Stimulated activated CD8-positive, alpha-beta memory T cell treated with anti-CD3 and anti-CD28 coated beads, Interleukin-7, amount 100 ng/mL, for 1 hour (primary cell): ENCODE measurements at places on chromosomes 2 and 18.

GRCh38 chr2:218839430-218839829 is 7.8 kb upstream of the PRKAG3 start:
- DNase-seq = no peak

DNA sequence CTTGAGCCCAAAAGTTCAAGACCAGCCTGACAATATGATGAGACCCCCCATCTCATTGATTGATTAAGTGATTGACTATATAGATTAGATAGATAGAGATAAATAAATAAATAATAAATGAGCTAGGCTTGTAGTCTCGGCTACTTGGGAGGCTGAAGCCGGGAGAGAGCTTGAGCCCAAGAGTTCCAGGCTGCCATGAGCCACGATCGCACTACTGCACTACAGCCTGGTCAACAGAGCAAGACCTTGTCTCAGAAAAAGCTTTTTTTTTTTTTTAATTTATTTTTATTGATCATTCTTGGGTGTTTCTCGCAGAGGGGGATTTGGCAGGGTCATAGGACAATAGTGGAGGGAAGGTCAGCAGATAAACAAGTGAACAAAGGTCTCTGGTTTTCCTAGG is 12.4 kb downstream of the EIPR1 start:
- DNase-seq = no peak

DNA sequence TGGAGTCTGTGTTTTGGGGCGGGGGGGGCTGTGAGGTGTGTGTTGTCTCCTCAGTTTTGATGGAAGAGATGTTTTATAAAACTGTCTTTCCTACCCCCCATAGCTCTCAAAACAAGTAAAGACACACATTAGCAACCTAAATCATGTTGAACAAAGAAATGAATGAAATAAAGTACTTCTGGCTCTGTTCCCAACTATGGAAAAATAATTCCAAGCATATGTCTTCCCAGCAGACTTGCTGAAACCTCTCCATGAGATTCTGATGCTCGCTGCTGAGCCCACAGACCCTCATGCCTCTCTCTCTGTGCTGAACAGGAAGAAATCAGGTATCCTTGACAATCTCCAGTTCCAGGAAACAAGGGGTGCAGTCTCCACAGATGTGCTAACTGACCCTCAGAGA is 226.7 kb upstream of the KLHL29 start:
- no peak for DNase-seq

DNA sequence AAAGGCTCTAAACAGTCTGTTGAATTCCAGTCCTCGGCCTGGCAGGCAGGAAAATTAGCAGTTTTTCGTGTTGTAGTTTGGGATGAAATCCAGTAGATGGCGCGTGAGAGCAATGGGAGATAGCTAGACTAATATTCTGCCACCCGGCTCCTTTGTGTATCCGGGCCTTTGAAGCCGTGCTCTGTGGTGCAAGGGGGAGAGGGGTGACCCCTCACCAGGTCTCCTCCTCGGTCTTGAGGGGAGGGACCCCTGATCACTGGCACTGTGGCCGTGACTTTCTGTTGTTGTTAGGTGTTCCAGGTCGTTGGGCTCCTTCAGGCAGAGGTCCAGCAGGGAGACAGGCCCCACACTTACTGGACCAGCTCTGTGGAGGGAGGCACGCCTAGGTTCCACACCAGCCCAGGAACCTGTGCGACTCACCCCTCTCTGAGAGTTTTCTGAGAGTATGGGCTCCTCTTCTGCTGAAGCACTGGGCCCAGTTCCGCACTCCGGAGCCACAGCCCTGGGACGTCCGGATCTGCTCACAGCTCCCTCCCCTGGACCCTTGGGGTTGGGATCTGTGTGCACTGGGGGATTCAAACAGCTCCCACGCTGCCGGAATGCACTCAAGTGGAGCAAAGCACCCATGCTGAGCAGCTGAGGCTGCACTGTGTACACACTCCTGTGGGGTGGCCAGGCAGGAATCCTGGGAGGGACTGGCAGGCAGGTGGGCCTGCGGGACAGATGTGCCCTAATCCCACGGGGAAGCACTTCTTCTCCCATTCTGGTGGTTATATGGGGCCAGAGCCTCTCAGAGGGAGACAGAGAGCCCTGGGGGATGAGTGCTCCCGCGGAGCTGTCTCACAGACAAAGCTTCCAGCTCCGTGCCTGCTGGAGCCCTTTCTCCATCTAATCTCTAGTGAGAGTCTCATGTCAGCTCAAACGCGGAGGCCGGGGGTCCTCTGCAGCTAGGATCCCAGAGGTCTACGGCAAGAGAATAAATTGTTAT is 8.8 kb downstream of the GKN2 start:
- no peak for DNase-seq

DNA sequence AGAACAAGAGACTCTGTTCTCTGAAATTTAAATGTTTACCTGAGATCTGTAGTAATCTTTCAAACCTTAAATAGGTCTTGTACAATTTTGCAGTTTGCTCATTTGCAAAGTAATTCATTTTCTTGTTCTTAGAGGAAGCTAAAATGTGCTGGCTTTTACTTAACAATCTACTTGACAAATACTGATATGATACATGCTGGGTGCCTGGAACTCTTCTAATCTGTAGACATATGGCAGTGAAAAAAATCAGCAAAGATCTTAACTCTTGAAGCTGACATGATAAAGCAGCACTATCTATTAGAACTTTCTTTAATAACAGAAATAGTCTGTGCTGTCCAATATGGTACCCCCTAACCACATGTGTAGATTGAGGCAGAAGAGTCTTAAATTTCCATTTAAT is 1352.8 kb upstream of the SLC39A10 start:
- no peak for DNase-seq

DNA sequence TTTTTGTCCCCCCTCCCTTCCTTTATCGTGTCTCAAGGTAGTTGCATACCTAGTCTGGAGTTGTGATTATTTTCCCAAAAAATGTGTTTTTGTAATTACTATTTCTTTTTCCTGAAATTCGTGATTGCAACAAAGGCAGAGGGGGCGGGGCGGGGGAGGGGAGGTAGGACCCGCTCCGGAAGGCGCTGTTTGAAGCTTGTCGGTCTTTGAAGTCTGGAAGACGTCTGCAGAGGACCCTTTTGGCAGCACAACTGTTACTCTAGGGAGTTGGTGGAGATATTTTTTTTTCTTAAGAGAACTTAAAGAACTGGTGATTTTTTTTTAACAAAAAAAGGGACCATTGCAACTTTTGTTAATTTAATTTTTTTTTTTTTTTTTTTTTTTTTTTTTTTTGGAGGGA is 2.1 kb downstream of the SOX11 start:
- no peak for DNase-seq

DNA sequence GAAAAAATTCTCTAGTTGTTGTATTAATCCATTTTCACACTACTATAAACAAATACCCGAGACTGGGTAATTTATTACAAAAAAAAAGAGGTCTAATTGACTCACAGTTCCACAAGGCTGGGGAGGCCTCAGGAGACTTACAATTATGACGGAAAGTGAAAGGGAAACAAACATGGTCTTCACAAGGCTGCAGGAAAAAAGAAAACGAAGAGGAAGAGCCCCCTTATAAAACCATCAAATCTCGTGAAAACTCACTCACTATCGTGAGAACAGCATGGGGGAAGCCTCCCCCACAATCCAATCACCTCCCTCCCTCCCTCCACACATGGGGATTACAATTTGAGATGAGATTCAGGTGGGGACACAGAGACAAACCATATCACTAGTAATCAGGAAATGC is 61.7 kb upstream of the SPTBN1 start:
- DNase-seq = no peak

DNA sequence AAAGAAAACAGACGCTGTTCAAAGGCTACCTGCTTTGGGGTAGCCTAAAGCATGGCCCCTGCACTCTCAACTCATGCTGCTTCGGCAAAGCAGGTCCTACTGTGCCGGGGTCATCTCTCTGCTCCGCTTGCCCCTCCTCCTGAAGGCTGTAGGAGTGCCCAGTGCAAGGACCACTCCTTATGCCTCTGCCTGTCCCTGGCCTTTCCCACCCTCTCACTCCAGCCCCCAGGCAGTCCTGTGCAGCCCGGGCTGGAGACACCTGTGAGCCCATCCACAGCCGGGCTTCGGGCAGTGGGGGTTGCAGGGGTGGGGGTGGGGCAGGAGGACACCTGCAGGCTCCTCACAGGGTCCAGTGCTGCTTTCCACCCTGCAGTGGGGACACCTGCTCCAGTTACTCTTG is 69.1 kb downstream of the ACKR3 start:
- DNase-seq = no peak

- no peak for DNase-seq
These were observed 1.8 kb upstream of the SLC19A3 start for GRCh38 chr2:227719641-227720040.

DNA sequence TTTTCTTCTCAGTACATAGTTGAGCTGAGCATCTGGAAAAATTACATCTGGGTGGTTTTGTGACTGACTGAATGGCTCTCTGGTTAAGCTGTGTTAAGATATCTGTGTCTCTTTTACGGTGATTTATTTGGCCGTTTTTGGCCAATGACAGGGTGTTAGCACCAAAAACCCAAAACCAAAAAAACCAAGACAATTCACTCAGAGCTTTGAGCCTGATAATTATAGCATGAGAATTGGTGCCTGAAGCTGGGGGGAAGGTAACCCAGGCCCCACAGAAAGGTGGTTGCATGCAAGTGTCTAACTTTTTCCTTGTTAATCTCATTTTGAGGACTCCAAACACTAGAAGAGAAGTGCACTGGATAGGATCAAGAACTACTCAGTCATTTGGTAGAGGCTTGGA is 4.5 kb downstream of the CD28 start:
- DNase-seq = no peak

DNA sequence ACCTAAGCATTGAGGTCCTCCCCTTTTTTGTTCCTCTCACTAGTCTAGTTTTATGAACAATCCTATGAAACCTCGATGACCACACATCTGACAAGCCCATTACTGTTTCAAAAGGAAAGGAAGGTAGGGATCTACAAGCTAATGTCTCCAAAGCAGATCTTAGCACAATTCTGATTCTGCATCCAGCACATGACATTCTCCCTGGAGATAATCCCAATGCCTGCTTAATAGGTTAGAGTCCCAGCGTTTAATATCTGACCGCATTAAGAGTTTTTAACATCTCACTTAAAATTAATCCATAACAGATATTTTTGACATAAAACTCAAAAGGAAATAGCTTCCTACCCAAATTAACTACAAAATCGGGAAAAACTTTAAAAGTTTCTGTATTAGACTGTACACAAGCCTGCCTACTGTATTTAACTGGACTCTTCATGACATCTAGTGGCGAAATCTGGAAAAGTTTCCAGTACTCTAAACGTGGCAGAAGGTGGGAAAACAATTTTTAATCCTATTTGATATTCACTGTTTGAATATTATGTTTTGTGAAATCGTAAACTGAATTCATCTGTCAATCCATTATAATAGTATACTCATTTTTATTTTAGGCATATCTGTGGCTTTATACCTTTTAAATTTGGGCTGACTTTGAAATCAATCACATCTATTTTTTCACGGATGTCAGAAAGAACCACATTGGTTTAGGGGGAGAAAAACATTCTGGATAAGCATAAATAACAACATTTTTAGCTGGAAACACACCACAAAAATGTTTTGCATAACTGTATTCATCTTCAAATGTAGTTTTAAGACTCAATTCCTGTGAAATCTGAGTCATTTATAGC is 62.4 kb downstream of the TXNL1 start:
- no peak for DNase-seq

DNA sequence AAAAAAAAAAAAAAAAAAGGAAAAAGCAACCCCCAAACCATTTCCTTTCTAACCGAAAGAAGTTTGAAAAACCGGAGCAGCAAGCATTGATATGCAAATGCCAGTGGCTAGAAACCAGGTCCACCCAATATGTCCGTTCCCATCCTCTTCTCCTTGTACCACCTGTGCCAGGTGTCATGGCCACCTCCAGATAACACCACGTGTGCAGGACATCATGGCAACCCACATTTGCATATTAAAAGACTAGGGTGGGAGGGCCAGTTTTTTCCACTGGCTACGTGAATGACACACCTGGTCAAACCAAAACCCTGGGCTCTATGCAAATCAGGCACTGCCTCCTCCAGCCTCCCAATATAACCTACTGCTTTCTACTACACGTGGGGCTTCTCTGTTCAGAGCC is 303.3 kb upstream of the GULP1 start:
- no peak for DNase-seq

GRCh38 chr2:168649562-168649961 is 152.9 kb upstream of the NOSTRIN start:
- DNase-seq = no peak

- DNase-seq = no peak
These were observed 9.5 kb downstream of the WDPCP start for GRCh38 chr2:63578767-63579166.

- DNase-seq = no peak
These were observed 2.0 kb upstream of the FAM117B start for GRCh38 chr2:202632682-202633290.

DNA sequence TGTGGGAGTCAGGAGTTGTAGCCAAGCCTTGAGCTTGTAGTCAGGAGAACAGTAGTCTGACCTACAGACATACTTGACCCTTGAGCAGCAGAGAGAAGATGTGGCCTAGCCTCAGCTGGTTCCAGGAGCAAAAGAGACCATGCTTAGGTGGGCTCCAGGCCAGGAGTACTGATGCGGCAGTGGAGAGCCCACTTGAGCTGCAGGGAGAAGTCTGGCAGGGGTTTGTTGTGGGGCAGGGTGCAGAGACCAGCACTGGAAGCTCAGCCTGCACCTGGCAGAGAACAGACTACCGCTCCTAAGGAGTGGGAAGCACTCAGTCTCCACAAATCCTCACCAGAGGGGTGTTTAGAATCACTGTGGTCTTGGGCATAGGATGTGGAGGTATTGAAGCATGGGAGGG is 197.9 kb downstream of the TPGS2 start:
- no peak for DNase-seq

DNA sequence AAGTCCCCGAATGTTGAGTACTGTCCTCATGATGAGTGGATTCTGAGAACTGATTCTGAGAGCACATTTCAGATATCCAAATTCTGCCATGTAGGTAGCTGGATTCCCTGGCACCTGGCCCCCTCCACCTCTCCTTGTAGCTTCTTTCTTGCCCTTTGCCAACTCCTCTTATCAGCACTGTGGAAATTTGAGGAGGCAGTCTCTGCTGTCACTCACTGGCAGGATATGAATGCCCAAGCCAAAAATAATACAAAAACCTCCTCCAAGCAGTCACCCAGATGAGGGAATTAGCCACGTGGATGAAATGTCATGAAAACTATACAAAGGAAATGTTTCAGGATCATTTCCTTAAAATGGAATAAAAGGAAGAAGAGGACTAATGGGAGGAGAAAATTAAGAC is 276.8 kb downstream of the SETBP1 start:
- no peak for DNase-seq

DNA sequence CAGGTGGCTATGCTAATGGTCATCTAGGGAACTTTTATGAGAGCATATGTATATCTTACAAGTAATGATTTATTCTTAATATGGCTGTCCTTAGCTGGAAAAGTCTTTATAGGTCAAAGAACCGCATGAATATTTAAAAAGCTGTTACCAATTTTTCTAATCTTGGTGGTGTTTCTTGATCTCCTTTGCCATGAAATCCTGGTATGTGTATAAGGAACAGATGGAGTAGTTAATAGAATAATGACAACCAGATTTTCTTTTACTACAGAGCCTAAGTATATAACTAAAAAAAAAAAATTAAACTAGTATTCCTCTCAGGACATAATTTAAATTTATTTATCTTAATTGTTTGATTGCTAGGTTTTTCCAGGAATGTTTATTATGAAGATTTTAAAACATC is 74.5 kb downstream of the RHBDD1 start:
- no peak for DNase-seq
